Activated T-helper 17 cell treated with anti-CD3 and anti-CD28 coated beads, Interleukin-2, amount 50 U/mL, for 72 hours (primary cell): ENCODE measurements at places on chromosomes 3 and 15. TPM values are rescaled to one million over a fixed set of nuclear protein-coding genes. Genes with fewer than 3 reads are reported as not detected.

- no peak for ATAC-seq
Measured at GRCh38 chr3:14810070-14810791, 8.5 kb upstream of the FGD5 start.

DNA sequence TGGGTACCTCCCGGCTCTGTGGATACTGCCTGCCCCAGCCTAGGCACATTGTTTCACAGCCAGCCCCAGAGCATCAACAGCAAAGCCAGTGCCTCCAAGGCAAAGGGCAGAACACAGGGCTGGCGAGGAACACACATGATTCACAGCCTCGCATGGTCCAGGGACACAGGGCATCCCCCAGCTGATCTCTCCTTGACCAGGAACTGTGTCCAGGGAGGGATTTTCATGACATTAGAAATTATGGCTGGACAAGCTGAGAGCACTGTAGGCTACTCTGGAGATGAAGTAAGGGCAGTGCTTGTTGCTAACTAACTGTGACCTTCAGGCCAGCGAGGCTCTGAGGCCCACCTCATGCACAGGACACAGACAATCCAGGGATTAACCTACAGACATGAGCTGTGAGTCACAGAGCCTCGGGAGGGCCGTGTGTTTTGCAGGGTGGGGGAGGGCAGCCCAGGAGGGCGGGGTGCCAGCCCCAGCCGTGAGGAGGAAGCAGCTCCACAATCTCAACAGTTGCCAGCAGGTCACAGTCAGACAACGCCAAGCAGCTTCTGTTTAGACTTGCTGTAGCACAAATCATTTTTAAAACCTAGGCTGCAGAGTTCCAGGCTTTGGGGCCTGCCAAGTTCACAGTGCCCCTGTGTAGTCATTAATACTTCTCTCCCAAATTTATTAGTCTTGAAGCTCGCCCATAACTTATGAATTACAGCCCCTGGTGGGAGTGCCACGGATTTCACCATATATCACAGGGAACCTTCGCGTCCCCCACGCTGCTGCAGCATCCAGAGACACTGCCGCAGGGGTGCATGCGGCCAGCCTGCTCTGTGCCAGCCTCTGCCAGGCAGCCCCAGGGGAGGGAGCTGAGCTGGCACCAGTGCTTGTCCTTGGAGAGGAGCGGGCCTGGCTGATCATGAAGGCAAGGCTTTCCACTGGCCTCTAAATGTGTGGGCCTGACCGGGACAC, 114.7 kb downstream of the ETFA start:
- ATAC-seq = no peak

- no peak for ATAC-seq
Measured at GRCh38 chr15:44034334-44034733, 160.7 kb downstream of the FRMD5 start.

DNA sequence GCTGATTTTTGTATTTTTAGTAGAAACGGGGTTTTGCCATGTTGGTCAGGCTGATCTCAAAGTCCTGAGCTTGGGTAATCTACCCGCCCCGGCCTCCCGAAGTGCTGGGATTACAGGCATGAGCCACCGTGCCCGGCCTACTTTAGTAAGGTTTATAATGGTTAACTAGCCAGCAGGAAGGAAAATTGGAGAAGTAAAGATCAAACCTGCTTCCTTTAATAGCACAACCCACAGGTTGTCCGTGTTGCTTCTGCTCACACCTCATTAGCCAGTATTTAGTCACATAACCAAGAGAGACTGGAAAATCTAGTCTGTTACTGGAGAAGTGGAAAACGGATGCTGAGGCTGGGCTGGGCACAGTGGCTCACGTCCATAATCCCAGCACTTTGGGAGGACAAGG, 51.9 kb upstream of the TBL1XR1 start:
- ATAC-seq = no peak

The SLC12A8 gene
- 1.5 TPM for total RNA-seq
